ENCODE measurements at places on chromosomes 11 and 22.

DNA sequence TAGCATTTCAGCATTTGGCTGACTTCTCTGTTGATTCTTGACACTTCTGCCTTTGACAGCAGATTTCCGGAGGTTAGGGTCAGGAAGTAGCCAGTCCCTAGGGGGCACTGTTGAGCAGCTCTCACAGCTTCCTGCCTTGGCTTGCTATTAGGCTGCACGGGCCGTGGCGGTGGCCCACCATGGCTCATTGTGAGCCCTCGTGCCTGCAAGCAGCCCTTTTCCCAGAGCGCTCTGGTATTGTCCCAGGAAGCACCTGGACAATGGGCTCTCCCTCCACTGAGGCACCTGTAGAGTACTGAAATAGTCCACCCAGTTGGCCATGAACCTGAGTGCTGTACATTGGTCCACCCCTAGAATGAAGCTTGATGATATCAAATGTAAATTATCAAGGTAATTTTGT lies 100.2 kb upstream of the GAL start:
- DNase-seq = peak; percentile 46

DNA sequence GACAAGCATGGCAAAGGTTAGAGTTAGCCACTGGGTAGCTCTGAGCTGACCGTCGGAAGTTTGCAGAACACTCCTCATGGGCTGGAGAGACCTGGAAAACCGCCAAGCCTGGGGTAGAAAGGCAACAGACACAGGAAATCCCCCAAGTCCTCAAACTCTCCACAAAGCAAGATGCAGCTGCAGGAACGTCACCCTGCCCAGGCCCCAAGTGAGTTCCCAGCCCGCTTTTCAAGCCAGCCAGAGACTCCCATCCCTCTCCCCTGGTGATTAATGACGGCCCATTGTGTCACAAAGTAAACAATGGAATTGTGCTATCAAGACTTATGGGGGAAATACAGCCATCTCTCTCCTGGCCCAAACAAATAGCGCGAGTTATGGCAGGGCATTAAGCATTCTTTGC lies 633.0 kb downstream of the TBC1D22A start:
- DNase-seq = no peak

- DNase-seq = no peak
Measured at GRCh38 chr11:113457784-113458183, 17.4 kb downstream of the DRD2 start.

- DNase-seq = no peak
Measured at GRCh38 chr22:37762389-37762836, 45.3 kb upstream of the GCAT start.

GRCh38 chr11:131819865-131820264 lies 449.4 kb downstream of the NTM start:
- DNase-seq = no peak

GRCh38 chr11:86947541-86947940 lies 7.7 kb downstream of the FZD4 start:
- DNase-seq = no peak

DNA sequence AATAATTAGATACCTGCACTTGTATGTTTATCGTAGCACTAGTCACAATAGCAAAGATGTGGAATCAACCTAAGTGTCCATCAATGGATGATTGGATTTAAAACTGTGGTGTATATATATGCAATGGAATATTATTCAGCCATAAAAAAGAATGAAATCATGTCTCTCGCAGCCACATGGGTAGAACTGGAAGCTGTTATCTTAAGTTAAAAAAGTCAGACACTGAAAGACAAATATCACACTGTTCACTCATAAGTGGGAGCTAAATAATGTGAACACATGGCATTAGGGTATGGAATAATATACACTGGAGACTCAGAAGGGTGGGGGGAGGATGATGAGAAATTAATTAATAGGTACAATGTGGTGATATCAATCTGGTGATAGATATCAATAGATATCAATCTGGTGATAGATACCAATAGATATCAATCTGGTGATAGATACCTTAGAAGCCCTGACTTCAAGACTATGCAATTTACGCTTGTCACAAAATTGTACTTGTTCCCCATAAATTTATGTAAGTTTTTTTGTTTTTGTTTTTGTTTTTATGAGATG lies 2.0 kb downstream of the LMO2 start:
- DNase-seq = no peak

DNA sequence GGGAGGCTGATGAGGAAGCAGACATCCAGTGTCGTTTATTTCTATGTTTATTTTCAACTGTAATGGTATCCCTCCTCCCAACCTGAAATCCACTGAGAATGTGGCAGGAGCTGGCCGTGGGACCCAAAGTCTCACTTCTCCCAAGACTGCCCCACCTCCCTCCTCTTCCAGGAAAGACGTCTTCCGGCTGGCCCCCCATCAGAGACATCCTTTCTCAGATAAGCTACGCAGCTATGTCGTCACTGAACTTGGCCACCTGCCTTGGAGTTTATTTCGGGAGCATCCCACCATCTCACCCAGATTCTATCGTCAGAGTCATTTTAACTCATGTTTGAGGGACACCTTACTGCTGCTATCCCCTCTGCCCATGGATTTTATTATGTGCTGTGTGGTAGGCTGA lies 13.9 kb downstream of the TMEM184B start:
- DNase-seq = peak; percentile 68

- DNase-seq = no peak
Measured at GRCh38 chr11:56624661-56625110, 10.0 kb upstream of the OR5M1 start.

DNA sequence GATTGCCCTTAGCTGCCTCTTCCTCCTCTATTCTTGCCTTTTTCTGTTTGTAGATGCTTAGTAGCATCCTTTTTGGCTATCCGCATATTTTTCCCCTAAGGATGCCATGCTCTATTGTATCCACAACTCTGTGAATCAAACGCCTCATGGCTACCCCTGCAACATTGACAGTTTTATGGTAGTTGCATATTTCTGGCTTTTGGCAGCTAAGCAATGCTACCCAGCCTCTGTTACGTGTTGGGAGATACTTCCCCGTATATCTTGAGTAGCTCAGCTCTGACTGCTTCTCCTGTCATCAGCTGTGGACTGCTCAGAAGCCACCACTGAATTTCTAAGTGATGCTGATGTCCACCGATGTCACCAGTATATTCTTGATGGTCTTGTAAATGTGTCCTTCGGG lies 15.1 kb upstream of the SLC3A2 start:
- no peak for DNase-seq

GRCh38 chr11:26827567-26828081 lies 105.8 kb upstream of the SLC5A12 start:
- no peak for DNase-seq
